ENCODE measurements at places on chromosomes 5 and 9. TPM values are rescaled to one million over a fixed set of nuclear protein-coding genes. Genes with fewer than 3 reads are reported as not detected.

FYB1 gene
- 0.26 TPM for total RNA-seq

KDM3B gene
- 39.6 TPM for total RNA-seq

UNC5A gene
- 0.12 TPM for total RNA-seq

PTTG1 gene
- total RNA-seq: 152 TPM

MLANA gene
- not detected for total RNA-seq

EQTN gene
- total RNA-seq: not detected

Data from aortic smooth muscle cell (primary cell).